A549 treated with Hydrocortisone at 1 μM for 4 hours (cell line): ENCODE measurements at places on chromosomes 2 and 18. TPM values are rescaled to one million over a fixed set of nuclear protein-coding genes. Genes with fewer than 3 reads are reported as not detected.

Gene KHK
- 8.7 to 10.9 TPM (median 9.3 TPM) in 5 replicates for total RNA-seq

Gene TBR1
- 0.03 to 0.07 TPM (median 0.04 TPM) in 4 of 5 replicates, not detected in the other for total RNA-seq

Gene SULT1C3
- total RNA-seq, result not detected in 5 replicates

Gene GCKR
- total RNA-seq, result 0.09 to 0.84 TPM (median 0.29 TPM) in 4 of 5 replicates, not detected in the other

Gene IL36B
- total RNA-seq, result 0.08 to 0.20 TPM (median 0.12 TPM) in 3 of 5 replicates, not detected in the others

Gene RESP18
- total RNA-seq, result not detected in 5 replicates

Gene REG3A
- not detected in 5 replicates for total RNA-seq

Gene ALK
- total RNA-seq, result 0.02 TPM in 1 of 5 replicates, not detected in the others

Gene DHX57
- 16.5 to 25.0 TPM (median 19.2 TPM) in 5 replicates for total RNA-seq

Gene MROH2A
- total RNA-seq, result 0.12 to 0.29 TPM (median 0.21 TPM) in 4 of 5 replicates, not detected in the other

Gene IL36RN
- total RNA-seq, result 0.14 TPM in 1 of 5 replicates, not detected in the others

Gene MREG
- 4.5 to 4.9 TPM (median 4.7 TPM) in 5 replicates for total RNA-seq

Gene HAAO
- not detected in 5 replicates for total RNA-seq

Gene CD28
- not detected in 5 replicates for total RNA-seq

Gene UGT1A4
- total RNA-seq, result 0.06 to 0.16 TPM (median 0.10 TPM) in 4 of 5 replicates, not detected in the other

Gene UGT1A5
- 0.08 to 0.13 TPM in 2 of 5 replicates, not detected in the others for total RNA-seq

Gene TWIST2
- total RNA-seq, result 8.2 to 17.0 TPM (median 14.9 TPM) in 5 replicates

Gene TEX44
- not detected in 5 replicates for total RNA-seq

Gene TRIM54
- 0.81 to 1.1 TPM (median 0.88 TPM) in 5 replicates for total RNA-seq

Gene NT5DC4
- total RNA-seq, result not detected in 5 replicates

Gene KCNG2
- 0.07 TPM in 1 of 5 replicates, not detected in the others for total RNA-seq

Gene SFT2D3
- total RNA-seq, result 4.4 to 6.0 TPM (median 5.5 TPM) in 5 replicates

Gene MAP3K20
- 23.5 to 38.7 TPM (median 28.0 TPM) in 5 replicates for total RNA-seq

Gene PCARE
- not detected in 5 replicates for total RNA-seq

Gene FKBP1B
- total RNA-seq, result 10.6 to 13.7 TPM (median 13.1 TPM) in 5 replicates

Gene NPPC
- total RNA-seq, result 0.21 to 0.37 TPM (median 0.28 TPM) in 4 of 5 replicates, not detected in the other

Gene AMER3
- not detected in 5 replicates for total RNA-seq

Gene DSG2
- total RNA-seq, result 43.0 to 81.7 TPM (median 62.8 TPM) in 5 replicates

Gene CFC1
- 0.09 to 0.10 TPM in 2 of 5 replicates, not detected in the others for total RNA-seq

Gene COL6A3
- 0.14 to 0.43 TPM (median 0.36 TPM) in 5 replicates for total RNA-seq

Gene IL18R1
- 1.0 to 1.4 TPM (median 1.2 TPM) in 5 replicates for total RNA-seq

Gene CCDC141
- 0.01 TPM in 1 of 5 replicates, not detected in the others for total RNA-seq

Gene PER2
- 5.7 to 7.5 TPM (median 6.4 TPM) in 5 replicates for total RNA-seq

Gene TIMM21
- 50.0 to 61.7 TPM (median 58.3 TPM) in 5 replicates for total RNA-seq

Gene SCLY
- 18.1 to 22.4 TPM (median 20.4 TPM) in 5 replicates for total RNA-seq

Gene HOXD10
- total RNA-seq, result 4.2 to 5.9 TPM (median 5.8 TPM) in 5 replicates

Gene MOGAT1
- total RNA-seq, result not detected in 5 replicates

Gene DTNA
- total RNA-seq, result 0.15 to 0.45 TPM (median 0.29 TPM) in 5 replicates

Gene MC2R
- not detected in 5 replicates for total RNA-seq

Gene GALNT5
- 1.9 to 2.8 TPM (median 2.1 TPM) in 5 replicates for total RNA-seq

Gene EN1
- total RNA-seq, result 0.51 to 1.1 TPM (median 0.86 TPM) in 5 replicates

Gene NCKAP5
- total RNA-seq, result 0.71 to 1.3 TPM (median 0.97 TPM) in 5 replicates

Gene UPP2
- not detected in 5 replicates for total RNA-seq

Gene IDH1
- total RNA-seq, result 73.0 to 94.9 TPM (median 81.4 TPM) in 5 replicates

Gene CLEC4F
- not detected in 5 replicates for total RNA-seq

Gene LTBP1
- total RNA-seq, result 22.2 to 41.7 TPM (median 31.2 TPM) in 5 replicates

Gene SERPINB4
- 0.09 to 0.25 TPM (median 0.18 TPM) in 4 of 5 replicates, not detected in the other for total RNA-seq

Gene SPP2
- not detected in 5 replicates for total RNA-seq
